ENCODE measurements at places on chromosomes 1 and 21. TPM values are rescaled to one million over a fixed set of nuclear protein-coding genes. Genes with fewer than 3 reads are reported as not detected.

The OR2L13 gene
- total RNA-seq, result not detected

The S100A7 gene
- total RNA-seq, result not detected

The LDLRAP1 gene
- 9.3 TPM for total RNA-seq

The RIMKLA gene
- total RNA-seq, result 0.16 TPM

The PLPP3 gene
- total RNA-seq, result 9.6 TPM

The GPR153 gene
- total RNA-seq, result 3.6 TPM

The CFHR2 gene
- not detected for total RNA-seq

The PHACTR4 gene
- total RNA-seq, result 20.5 TPM

The PLEKHA6 gene
- 8.6 TPM for total RNA-seq

The ZC3H12A gene
- total RNA-seq, result 14.8 TPM

The CRYBG2 gene
- total RNA-seq, result 0.25 TPM

The ERO1B gene
- 3.0 TPM for total RNA-seq

The LRIG2 gene
- total RNA-seq, result 4.4 TPM

The ZNF648 gene
- total RNA-seq, result not detected

The NCAM2 gene
- 0.51 TPM for total RNA-seq

The DSCAM gene
- total RNA-seq, result not detected

The PLA2G5 gene
- not detected for total RNA-seq

The RBBP5 gene
- 11.2 TPM for total RNA-seq

The RNU1-4 gene
- under 0.01 TPM for total RNA-seq

The KIF26B gene
- 2.6 TPM for total RNA-seq

The ZNF436 gene
- 4.9 TPM for total RNA-seq

The CSF3R gene
- total RNA-seq, result not detected

The FUBP1 gene
- total RNA-seq, result 102 TPM

The FCRL5 gene
- not detected for total RNA-seq

The MX2 gene
- total RNA-seq, result 0.38 TPM

The SPRR2F gene
- not detected for total RNA-seq

The CLDN14 gene
- total RNA-seq, result not detected

The OR2T11 gene
- total RNA-seq, result not detected

The EFNA3 gene
- 0.98 TPM for total RNA-seq

The HSF2BP gene
- total RNA-seq, result 1.3 TPM

The KIF17 gene
- total RNA-seq, result 0.81 TPM
